Bronchial epithelial cell (primary cell): ENCODE measurements at places on chromosomes 5 and 9.
A peak's percentile ranks its signal among the peaks of the same experiment; 100 is the strongest.

DNA sequence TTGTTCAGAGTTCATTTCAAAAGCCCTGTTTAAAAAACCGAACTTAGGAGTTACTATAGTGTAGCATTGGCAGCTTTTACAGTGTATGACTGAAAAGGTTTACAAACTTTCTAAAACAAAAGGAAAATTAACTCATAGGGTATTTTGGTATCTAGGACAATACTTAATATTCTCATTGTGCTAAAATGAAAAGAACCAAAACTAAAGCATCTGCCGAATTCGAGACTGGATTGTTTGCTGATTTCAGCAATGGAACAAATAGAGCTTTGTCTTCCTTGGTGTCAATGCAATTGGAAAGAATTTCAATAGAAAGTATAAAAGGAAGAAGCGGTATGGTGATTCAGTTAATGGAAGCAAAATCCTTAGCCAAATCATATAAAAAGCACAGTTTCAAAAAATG lies 254.1 kb downstream of the SLF1 start:
- no peak for DNase-seq

- no peak for DNase-seq
These were observed 86.0 kb downstream of the PRDM6 start for GRCh38 chr5:123174916-123175481.

GRCh38 chr9:137984005-137984404 lies 106.4 kb downstream of the CACNA1B start:
- no peak for DNase-seq

GRCh38 chr5:174807471-174807870 lies 83.1 kb downstream of the MSX2 start:
- DNase-seq: no peak

- no peak for DNase-seq
These were observed 7.7 kb upstream of the ZCCHC10 start for GRCh38 chr5:133034064-133034463.

DNA sequence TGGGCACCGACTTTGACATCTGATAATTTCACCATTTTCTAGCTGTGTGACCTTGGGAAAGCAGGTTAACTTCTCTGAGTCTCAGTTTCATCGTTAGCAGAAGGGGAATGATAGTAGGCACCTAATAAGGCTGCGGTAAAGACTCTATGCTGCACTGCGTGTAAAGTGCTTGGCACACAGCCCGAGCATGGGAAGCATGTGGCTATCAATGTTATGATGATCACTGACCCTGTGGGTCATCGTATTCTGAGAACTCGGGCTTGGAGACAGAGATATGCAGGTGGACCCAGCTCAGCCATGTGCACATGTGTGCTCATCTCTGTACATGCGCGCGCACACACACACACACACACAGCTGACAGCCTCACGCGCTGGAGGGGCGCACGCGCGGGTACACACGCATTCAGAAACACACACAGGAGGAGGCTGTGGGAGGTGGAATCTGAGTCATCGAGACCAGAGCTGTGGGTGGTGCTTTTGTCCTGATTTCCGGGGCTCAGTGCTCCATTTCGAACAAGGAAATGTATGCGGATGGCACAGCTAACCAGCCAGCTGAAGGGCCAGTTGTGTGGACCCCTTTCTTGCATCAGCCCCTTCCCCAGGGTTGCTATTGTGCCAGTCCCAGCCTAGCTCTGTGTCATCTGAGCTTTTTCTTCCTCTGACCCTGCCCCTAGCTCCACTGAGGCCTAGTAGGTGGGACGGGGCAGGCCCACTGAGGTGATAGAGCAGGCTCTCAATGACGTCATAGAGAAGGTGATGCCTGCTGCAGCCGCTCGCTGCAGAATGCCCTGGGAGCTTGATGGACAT lies 11.1 kb upstream of the ARAP3 start:
- peak; percentile 58 for DNase-seq

- DNase-seq: no peak
These were observed 82.0 kb downstream of the UGCG start for GRCh38 chr9:111978616-111979015.

DNA sequence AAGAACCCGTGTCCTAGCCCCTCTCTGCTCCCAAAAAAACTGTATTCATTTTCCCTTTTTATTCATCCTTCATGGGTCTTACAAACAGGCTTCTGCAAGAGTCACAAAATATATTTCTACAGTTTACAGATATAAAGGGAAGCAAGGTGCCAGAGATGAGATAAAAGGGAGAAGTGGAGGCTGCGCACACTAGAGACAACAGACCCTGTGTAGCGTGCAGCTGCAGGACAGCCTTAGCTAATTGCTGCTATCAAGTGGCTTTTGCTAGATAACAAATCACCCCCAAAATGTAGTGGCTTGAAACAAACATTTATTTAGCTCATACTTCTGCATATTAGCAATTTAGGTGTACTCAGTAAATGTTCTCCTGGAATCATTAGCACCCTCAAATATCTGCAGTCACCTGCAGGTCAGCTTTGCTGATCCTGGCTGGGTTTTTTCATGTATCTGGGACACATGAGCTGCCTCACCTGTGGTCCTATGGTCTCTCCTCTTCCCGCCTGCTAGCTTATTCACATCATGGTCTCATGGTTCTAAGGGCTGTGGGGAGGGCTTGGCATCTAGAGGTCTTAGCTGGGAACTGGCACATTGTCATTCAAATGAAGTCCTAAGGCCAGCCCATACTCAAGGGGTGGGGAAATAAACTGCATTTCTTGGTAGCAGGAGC lies 29.4 kb downstream of the ARHGEF37 start:
- no peak for DNase-seq

DNA sequence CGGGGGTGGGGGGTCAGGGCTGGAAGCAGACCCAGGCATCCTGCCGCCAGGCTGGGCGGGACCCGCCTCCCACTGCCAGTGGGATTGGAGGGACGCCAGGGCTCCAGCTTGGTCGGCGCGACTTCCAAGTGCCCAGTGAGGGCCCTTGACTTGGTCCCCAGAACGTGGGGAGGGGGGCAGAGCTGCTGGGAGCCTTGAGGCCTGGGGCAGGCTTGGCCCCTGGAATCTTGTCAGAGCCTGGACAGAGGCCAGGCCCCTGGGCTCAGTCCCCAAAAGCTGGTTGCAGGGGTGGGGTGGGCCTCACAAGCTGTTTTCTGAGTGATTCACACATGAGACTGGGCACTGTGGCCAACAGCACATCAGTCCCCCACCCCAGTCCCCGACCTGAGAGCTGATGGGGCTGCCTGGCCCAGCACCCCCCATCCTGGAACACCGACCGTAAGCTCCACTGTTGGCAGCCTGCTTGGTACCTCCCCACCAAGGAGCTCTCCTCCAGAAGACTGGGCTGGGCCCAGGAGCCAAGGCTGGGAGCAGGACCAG lies 526 bp downstream of the CLIC3 start:
- no peak for DNase-seq

- no peak for DNase-seq
These were observed 17.8 kb downstream of the BOD1 start for GRCh38 chr5:173598686-173599085.

DNA sequence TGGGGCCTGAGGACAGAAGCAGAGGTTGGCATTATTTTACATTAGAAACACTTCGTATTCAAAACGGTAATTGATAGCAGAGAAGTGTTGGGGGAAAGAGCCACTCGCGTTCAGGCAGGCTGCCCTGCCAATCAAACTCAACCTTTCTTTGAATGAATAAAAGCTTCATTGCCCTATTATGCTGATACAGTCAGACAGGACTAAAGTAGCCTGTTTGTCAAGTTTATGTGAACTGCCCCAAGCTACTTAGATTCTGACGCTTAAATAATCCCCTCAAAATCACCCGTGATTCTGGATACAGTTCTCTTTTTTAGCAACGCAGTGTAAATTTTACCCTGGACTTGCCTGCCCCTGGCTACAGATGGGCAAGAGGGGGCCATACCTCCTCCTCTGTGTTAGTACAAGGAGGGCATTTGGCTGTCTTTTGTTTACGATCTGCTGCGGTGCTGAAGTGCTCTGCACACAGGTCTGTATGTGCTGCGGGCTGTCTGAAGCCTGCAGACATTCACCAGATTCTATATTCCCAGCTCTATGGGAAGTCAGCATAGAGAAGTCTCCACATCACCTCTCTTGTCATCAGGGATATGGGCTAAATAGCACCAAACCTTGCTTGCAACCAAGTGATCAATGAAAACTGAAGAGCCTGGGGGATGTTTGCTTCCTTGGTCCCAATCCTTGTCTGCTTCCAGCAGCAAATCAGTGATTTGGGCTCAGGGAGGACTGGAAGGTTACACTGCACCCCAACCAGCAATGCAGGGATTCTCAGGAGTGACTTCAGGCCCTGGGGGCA lies 218.4 kb downstream of the EBF1 start:
- DNase-seq: peak; percentile 11

DNA sequence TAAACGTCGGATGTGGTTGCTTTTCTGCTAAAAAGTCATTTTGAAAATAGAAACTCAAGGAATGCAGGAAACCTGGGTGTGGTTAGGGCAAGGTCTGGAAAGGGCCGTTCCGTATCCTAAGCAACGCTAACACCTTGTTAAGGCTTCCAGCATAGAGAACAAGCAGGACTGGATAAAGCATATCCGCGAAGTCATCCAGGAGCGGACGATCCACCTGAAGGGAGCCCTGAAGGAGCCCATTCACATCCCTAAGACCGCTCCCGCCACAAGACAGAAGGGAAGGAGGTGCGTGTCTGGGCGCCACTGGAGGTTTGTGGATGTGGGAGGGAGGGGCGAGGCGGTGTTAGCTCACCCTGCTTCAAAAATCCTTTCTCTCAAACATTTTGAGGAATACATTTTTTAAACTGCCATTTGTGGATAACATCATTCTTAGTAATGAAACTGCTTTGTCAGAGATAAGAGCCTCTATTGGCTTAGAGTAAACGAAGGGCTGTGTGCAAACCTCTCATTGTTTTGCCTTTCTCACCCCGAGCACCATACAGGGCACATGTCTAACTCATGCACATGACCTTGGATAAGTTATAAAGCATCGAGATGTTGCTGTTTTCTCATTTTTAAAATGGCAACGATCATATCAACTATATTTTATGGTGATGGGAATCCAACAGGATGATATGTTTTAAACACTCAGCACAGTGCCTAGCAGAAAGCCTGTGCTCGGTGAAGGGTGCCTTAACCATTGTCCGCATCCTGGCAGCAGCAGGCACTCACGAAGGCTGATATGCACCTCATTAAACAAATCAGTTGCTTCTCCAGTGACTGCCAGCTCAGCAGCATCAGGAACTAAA lies 175.7 kb upstream of the OTULINL start:
- DNase-seq: peak; percentile 38

- no peak for DNase-seq
These were observed 64.5 kb upstream of the UBTD2 start for GRCh38 chr5:172348084-172348483.

DNA sequence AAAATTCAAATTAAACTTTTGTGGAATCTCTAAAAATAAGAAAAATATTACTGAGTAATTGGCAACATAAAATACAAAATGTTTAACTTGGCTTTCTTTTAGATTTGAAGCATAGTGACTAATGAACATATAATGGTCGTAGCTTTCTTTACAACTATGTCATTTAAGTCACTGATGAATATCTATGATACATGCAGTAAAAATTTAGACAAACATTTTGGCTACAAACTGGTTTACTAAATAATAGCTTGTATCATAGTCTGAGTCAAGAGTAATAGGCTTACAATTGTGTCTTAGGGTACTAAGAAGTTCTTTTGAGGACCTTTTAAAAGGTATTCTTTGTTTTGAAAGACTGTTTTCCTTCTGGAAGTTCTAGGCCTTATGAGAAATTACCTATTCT lies 2.0 kb upstream of the APC start:
- DNase-seq: peak; percentile 55

GRCh38 chr5:118558871-118559270 lies 429.5 kb downstream of the DTWD2 start:
- DNase-seq: peak; percentile 23

GRCh38 chr9:120369608-120370220 lies 210.3 kb downstream of the CDK5RAP2 start:
- no peak for DNase-seq

DNA sequence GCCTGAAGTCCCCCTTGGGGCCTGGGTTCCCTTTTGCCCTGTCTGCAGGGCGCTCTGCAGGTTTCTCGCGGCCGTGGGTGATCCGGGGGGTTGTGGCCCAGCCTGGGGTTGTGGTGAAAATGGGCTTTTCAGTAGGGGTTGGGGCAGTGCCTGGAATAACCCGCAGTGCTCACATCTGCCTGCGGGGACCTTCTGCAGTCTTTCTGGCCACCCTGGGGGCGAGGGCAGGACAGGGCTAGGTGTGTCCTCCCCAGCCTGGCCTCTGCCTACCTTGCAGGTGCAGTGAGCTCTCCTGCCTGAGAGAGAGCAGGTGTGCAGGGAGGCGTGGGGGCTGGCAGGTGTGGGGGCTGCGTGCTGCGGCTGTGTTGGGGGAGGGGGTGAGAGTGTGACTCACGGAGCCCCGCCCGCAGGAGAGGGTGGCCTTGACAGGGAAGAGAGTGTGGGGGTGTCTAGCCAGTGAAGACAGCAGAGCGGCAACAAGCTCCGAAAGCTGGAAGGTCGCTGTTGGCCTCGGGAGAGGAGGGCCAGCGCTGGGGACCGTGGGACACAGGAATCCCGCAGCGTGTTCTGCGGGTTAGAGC lies 131.4 kb downstream of the MRPL36 start:
- DNase-seq: no peak

DNA sequence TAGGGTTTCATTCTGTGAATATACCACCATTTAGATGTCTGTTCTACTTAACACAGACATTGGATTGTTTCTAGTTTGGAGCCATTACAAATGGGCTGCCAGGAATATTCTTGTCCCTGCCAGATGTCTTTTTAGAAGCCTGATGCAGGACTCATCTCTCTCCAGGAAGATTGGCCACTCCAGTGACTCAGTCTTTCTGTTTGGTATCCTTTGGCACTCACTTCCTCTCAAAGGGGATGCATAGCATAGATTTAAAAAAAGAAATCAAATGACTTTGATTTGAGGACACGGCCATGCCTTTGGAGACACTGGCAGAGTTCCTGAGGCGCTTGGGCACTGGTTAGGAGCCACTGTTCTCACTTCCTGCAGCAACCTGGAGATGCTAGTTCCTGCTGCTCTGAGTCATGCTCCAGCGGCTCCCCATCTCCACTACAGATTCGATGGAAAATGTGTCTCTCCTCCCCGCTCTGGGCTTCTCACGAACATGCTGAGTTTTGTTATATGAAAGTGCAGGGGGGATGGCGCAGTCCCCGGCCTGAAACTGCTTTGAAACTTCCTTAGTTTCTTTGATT lies 3.5 kb upstream of the ZNF366 start:
- DNase-seq: peak; percentile 34

DNA sequence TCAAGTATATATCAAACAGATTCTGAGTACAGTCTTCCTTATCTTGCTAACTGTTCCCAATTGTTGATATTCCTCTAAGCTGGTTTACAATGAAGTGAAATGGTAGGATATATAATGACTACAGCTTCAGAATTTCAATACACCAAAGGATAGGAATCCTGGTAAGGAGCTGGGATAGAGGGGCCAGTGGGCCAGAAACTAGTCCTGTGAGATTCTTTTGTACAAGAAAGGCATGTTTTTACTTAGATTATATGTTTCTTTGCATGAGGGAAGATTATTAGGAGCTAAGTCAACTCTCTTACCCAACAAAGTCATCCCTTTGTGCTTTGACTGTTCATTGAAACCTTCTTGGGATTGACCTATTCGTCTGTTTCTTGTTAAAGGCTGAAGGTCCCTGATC lies 435.7 kb downstream of the PLK2 start:
- no peak for DNase-seq

GRCh38 chr5:68257210-68257609 lies 41.7 kb downstream of the PIK3R1 start:
- no peak for DNase-seq

- DNase-seq: no peak
These were observed 375.7 kb upstream of the CDH10 start for GRCh38 chr5:25020454-25020853.
